Activated naive CD4-positive, alpha-beta T cell (primary cell): ENCODE measurements at places on chromosomes 7 and 10.

DNA sequence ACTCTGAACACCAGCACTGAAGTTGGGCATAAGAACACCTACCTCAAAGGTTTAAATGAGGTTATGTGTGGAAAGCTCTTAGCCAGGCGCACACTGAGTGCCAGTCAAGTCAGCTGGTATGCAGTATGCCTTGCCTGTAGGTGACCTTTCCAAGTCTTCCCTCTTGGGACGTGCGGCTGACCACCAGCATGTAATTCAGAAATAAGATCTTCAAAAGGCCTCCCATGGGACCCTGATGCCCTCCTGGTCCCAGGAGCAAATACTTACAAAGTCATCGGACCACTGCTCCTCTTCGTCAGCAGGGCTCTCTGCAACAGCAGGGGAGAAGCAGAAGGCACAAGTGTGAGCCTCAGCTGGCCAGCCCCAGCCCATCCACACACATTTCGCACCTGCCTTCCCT, 40.8 kb downstream of the BLNK start:
- DNase-seq, result no peak

GRCh38 chr7:75033064-75033463, 40.5 kb downstream of the RCC1L start:
- no peak for DNase-seq

- DNase-seq, result no peak
Observed at GRCh38 chr7:46571996-46572395, 650.9 kb upstream of the IGFBP3 start.

GRCh38 chr10:121516093-121516865, 82.0 kb downstream of the FGFR2 start:
- no peak for DNase-seq

- DNase-seq, result no peak
Observed at GRCh38 chr7:3537210-3537875, 236.3 kb downstream of the SDK1 start.

DNA sequence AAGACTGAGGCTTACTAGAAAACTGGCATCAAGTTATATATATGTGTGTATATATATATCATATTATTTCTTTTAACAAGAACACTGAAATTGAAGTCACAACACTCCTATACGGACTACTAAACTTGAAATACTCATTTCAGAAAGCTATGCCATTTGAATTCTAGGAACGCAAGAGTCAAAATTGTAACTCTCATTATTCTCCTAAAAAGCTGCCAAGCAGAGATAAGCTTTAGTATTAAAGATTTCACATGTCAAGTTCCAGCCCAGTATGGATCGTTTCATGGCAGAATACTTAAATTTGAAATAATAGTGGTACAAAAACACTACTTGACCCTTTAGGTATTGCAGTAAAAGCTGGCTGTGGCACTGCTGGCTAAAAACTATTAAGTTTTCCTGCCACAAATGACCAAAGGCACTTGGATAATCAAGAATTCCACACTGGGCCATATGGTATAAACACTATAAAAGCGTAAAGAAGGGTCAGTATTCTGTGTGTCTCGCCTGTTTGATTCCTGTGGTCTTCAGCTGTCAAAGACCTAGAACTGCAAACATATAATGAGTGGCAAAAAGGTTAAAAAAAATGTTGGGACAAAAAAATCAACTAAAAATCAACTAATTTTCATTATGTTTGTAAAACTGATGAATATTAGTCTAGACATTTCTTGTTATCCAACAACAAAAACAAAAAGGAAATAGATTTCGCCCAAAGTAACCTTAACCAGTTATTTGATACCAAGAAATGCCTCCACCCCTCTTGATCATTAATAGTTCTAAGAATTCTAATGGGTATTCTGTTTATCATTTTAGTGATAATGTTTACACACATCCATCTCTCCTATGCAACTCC, 2.4 kb downstream of the CCDC71L start:
- no peak for DNase-seq

DNA sequence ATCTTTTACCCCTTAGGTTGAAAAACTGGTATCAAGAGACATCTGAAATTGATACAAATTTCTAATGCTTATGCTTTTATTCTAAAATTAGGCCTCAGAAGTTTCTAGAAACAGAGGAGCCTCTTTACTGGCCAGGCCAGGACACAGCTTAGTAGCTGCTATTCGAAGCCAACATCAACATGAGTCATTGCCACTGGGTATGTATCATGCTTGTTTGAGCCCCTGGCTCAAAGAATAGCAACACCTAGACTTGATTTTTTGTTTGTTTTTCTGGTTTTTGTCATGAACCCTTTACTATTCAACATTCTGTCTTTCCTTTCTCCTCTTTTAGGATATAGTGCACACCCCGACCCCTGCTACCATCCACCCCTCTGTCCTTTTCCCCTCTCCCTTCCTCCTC, 90.9 kb upstream of the STK17A start:
- no peak for DNase-seq

DNA sequence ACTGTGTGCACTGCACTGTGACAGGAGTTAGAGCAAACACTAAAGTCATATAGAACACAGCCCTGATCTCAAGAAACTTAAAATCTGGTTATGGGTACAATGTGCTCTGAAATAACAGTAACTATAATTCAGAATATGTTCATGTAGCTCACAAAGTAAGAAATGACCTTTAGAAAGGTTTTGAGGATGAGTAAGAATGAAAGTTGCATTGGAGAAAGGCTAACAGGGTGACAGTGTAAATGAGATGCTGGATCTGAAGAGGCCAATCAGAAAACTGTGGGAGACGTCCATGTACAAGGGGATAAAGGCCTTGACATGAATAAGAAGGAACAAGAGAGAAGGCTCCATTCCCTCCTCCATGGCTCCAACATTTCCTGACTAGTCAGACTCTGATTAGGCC, 124.7 kb downstream of the GRM3 start:
- DNase-seq, result no peak

DNA sequence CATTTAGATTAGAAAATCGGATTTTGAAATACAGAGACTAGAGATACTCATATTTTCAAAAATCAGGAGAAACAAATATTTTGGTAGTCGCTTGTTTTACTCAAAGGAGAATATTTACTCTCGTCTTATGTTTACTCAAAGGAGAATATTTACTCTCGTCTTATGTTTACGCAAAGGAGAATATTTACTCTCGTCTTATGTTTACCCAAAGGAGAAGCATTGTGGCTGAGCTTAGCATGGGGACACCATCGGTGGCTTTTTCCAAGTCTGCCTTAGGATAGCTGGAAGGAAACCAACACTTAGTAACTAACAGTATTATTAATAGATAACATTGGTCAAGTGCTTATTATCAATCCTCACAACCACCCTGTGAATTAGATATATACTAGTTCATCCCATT, 71.8 kb downstream of the SNX10 start:
- no peak for DNase-seq

DNA sequence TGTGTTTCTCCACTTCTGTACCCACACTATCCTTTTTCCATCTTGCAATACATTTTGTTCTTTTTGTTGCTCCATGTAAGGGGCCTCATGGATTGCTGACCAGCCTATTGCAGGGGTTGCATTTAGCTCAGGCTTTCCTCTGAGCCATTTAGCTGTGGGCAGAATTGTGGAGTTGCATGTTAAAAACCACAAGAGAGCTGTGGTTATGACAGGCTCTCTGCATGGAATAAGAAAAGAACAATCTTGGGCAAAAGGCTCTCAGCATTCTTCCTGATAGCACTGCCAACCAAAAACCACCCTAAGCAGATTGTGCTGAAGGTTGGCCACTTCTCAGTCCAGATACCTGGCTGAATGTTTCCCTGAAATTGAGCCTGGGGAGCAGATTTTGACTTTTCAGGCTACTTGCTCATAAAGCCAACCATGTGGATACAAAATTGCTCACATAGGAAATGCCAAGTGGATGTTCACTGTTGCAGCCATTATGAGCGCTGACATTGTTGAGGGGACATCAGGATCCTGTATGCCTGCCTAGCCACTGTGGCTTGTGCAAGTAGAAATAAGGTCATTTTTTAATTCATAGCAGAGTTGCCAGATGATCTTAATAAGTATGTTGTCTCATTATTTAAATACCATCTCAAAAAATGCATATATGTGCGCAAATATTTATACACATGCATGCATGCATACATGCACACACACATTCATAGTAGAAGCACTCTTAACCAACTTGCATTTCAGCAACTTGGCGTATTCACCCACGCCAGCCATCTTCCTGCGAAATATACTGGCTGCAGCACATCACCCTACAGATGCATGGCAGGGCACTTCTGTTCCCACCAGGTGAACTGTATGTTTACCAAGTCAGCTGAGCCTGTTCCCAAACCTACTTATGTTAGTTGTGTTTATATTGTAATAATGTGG, 695.4 kb downstream of the LRMDA start:
- DNase-seq, result no peak

- DNase-seq, result no peak
Observed at GRCh38 chr10:74167443-74167842, 16.4 kb downstream of the ADK start.

DNA sequence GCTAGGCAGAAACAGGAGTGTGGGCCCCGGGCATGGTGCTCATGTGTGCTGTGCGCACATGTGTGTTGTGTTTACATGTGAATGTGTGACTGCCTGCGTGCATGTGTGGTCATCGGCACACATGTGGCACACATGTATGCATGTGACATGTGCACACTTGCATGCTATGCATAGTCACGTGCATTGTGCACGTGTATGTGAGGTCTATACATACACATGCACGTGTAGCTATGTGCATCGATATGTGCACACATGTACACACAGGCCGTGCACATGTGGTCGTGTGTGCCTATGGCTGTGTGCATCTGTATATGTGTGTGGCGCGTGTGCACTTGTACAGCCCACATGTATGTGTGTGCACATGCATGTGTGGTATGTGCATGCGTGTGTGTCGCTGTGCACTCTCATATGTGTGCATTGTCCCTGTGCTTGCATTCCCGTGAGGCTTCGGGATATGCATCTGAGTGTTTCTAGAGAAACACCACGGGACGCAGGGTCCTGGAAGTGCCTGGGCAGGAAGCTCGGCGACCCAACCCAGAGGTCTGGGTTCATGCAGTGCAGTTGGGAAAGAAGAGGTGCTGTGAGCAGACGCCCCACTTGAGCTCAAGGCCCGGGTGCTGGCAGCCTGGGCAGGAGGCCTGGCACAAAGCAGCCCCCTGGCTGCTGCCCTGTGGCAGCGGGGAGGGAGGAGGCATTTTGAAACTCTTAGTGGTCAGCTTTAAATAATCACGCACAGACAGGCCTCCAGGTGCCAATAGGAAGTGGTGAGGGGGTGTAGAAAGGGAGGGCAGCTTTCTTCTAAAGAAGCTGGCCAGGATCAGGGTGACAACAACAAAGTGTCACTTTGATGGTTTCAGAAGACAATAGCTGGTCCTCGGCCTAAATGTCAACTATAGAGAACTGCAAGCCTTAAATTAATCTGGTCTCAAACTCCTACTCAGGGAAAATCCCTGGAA, 410.0 kb upstream of the MGMT start:
- DNase-seq, result no peak

DNA sequence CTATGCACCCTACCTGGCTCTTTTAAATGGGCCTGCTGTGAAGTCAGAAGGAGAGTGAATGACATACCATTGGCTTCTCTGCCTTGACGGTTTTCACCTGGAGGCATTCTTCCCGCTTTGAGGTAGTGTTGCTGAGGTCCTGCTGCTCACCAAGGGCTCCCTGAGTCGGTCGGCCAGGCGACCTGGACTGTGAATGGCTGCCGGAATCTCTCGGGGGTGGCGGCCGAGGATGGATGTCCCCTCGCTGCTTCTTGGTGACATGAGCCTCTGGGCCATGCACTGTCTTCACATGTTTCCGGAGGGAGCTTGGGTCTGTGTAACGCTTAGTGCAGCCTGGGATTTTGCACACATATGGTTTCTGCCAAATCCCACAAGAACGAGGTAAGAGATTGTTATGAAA, 264.7 kb downstream of the GLI3 start:
- no peak for DNase-seq

- DNase-seq, result no peak
Observed at GRCh38 chr7:106187613-106188350, 75.7 kb upstream of the SYPL1 start.

DNA sequence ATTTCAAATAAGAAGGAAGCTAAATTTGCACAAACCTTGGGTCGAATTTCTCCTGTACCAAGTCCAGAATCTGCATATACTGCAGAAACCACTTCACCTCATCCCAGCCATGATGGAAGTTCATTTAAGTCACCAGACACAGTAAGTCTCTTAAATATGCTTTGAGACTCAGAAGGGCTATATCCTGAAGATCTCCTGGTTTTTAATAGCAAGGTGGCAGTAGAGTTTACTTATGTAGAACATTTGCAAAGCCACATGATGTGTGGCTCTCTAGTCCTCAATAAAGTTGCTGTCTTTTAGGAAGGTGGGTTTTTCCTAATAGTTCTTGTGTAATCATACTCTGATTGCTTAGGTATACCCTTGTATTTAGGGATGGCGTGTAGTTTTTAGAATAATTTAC, 8.7 kb downstream of the DBF4 start:
- no peak for DNase-seq

DNA sequence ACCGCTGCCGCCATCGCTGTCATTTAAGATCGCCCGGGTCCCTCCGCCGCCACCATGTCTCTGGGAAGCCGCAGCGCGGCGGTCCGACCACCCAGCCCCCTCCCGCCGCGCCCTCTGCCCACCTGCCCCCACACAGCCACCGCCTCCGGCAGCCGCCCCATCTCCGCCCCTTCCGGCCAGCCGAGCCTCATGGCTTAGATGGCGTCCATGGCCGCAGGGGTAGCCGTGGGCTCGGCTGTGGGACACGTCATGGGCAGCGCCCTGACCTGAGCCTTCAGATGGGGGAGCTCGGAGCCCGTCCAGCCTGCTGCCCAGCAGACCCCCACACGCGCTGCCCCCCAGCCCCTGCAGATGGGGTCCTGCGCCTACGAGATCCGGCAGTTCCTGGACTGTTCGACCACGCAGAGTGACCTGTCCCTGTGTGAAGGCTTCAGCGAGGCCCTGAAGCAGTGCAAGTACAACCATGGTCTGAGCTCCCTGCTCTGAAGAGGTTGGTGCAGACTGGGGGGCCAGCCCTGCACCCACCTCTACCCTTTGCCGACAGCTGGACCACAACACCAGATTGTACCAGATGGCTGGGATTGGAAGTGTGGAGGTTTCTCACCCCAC, 38.0 kb upstream of the TARP start:
- no peak for DNase-seq
